Fibroblast of skin of right biceps (primary cell): ENCODE measurements at places on chromosomes 4 and X.

DNA sequence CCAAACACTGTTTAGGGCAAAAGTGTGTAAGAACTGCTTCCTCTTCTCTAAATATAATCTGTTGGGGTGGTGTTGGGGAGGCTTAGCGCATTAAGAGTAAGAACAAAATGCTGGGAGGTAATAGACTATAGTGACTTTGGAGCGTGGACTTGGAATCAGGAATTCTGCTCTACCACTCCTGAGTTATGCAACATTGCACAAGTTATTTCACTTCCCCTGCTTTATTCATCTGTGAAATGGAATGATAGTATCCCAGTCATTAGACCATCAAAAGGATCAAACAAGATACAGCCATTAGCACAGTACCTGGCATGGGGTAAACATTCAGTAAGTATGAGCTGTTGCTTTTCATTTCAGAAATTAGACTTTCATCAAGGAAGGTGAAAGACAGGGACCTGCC, 58.7 kb downstream of the IGFBP7 start:
- no peak for DNase-seq

DNA sequence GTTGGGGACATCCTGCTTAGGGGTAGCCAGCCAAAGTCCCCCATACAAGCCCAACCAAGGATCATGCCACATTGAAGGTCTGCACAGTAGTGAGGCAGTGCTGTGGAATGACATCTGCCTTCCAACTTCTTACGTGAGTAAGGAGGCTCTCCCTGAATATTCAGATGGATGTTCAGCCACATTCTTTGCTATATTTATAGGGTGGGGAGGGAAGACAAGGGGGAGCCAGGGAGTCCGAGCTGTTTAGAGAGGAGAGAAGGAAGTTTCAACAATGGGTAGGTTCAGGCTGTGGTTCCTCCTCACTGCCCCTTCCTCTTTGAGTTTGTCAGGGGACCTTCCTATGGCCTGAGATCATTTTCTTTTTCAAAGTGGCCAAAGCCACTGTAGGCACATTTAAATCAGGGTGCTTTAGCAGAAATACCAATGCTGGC, 29.8 kb downstream of the MSN start:
- DNase-seq, result peak; percentile 89

GRCh38 chr4:158863296-158863695, 94.5 kb downstream of the FNIP2 start:
- no peak for DNase-seq

DNA sequence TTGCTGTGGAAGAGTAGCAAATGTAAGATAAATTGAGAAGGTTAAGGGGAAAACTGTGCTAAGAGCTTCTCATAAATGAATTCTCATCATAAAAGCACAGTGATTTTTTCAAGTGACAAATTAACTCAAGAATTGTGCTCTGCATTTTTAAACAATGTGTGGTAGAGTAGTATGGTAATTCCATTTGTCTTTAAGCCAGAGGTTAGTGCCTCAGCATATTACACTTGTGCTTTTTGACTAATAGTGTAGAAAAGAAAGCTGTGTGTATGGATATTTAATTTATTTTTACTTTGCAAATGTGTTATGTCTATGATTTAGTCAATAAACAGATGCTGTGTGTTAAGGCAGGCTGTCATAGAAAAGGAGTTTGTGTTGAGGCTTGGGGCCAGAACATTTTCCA, 61.0 kb downstream of the FHIP1A start:
- no peak for DNase-seq

DNA sequence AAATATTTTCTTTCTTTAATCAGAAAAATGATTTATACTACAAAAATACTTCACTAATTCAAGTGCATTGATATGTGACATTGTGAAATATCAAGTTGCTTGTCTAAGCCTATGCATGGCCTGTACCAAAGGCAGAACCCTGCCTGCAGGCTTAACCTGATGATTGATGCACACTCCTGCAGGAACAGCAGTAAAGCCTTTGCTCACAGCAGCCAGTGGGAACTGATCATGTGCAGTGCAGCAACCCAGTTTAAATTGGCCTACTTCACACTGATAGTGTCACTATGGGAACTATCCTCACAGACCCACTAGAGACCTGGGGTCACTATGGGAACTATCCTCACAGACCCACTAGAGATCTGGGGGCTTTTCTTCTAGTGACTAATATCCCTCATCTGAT, 603.8 kb downstream of the RAPGEF2 start:
- DNase-seq, result no peak

DNA sequence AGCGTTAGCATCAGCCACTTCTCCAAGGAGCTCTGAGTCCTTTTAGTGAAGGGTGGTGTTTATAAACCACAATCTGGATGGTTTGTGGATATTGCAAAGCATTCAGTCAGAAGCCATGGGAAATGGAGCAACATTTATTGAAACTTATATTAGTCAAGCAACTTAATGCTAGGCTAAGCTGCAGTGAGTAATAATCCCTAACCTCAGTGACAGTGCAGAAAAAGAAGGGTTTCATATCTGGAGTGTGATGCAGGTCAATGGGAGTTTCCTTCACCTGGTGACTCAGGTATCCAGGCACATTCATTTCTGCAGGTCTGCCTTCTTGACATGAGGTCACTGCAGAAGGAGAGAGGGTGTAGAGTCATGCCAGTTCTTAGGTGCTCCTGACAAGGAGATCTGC, 10.4 kb upstream of the DRD5 start:
- DNase-seq, result no peak

GRCh38 chr4:13701937-13702446, 74.5 kb upstream of the BOD1L1 start:
- DNase-seq, result peak; percentile 48

DNA sequence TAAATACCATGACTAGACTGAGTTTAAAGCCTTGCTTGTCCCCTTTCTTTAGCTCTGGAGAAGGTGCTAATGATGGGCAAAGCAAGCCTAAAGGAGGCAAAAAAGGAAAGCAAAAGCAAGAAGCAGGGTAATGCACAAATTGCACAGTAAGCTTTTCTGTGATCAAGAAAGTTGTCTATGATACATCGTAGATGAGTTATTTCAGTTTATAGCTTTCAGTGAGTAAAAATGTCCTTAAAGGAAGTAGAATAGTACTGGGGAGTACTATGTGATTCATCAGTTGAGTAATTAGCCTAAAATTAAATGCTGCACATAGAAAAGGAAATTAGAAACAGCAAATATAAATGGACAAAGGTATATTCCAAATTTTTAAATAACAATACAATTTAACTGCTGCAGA, 50.2 kb upstream of the PDE5A start:
- DNase-seq, result peak; percentile 6
